Ecto neural progenitor cell (in vitro differentiated cells): ENCODE measurements at places on chromosomes 5 and 9.
A peak's percentile ranks its signal among the peaks of the same experiment; 100 is the strongest.

DNA sequence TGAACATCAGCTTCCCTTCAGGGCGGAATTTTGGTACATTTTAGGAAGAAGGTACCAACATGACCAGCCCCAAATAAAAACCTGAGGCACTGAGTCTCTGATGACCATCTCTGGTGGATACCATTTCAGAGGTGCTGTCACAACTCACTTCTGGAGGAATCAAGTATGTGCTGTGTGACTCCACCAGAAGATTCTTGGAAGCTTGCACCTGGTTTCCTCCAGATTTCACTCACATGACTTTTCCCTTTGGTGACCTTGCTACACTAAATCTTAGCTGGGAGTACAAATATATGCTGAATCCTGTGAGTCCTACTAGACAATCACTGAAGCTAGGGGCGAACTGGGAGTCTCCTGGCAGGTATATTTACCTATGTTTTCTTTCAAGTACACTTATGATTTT, 28.5 kb downstream of the ECPAS start:
- DNase-seq = no peak

DNA sequence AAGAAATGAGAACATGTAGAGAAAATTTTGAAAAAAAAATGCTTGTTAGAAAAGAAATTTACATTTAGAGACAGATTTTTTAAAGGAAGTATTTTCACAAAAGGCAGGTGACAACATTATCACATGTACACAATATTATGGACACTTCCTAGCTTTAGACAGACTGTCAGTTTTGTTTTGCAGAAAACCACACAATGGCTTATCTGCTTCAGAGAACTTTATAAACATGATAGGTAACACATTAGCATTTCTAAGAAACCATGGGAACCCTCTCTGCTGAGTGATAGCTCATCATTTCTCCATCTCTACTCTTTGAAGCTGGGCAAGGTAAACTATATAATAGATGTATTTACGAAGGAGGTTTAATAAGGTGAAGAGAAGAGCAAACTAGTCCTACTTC, 25.6 kb downstream of the POU5F2 start:
- no peak for DNase-seq

- DNase-seq = no peak
These were observed 2.4 kb upstream of the SNX2 start for GRCh38 chr5:122772446-122772845.

- no peak for DNase-seq
These were observed 947 bp upstream of the MARCHF3 start for GRCh38 chr5:127031147-127031862.

- peak; percentile 37 for DNase-seq
These were observed 38.7 kb upstream of the ANGPTL2 start for GRCh38 chr9:127161081-127161624.

GRCh38 chr5:37501152-37501551, 122.0 kb downstream of the WDR70 start:
- DNase-seq = no peak

DNA sequence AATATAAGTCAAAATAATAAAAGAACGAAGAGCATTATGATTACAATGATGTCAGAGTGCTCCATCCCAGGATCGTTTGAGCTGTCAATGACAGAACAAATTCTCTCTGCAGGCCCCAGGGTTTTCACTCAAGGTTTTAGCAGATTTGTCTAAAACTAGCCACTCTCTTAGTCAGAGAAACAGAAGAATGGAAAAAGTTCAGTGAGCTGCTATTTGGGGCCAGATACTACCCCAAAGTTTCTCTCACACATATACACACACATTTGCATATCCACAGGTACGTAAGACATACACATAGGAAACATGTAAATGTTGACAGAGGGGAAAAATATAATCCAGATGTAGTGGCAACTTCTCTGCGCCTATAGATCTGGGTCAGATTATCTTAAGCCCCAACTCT, 76.3 kb upstream of the SEMA6A start:
- DNase-seq = no peak
